ENCODE measurements at places on chromosomes 13 and 19.

DNA sequence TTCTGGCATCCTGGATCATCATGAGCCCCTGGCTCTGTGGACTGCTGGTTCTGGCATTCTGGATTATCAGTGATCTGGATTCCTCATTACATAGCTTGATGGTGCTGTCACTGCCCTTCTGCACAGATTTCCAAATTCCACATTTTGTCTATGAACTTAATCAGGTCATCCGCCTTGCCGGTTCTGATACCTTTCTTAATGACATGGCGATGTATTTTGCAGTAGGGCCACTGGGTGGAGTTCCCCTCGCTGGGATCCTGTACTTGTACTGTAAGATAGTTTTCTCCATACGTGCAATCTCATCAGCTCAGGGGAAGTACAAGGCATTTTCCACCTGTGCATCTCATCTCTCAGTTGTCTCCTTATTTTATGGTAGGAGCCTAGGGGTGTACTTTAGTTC lies 24.4 kb upstream of the OR7C2 start:
- DNase-seq = no peak

- no peak for DNase-seq
Observed at GRCh38 chr13:110578363-110578762, 16.8 kb upstream of the RAB20 start.

GRCh38 chr19:3873151-3873550 lies 4.3 kb upstream of the ZFR2 start:
- peak; percentile 19 for DNase-seq

DNA sequence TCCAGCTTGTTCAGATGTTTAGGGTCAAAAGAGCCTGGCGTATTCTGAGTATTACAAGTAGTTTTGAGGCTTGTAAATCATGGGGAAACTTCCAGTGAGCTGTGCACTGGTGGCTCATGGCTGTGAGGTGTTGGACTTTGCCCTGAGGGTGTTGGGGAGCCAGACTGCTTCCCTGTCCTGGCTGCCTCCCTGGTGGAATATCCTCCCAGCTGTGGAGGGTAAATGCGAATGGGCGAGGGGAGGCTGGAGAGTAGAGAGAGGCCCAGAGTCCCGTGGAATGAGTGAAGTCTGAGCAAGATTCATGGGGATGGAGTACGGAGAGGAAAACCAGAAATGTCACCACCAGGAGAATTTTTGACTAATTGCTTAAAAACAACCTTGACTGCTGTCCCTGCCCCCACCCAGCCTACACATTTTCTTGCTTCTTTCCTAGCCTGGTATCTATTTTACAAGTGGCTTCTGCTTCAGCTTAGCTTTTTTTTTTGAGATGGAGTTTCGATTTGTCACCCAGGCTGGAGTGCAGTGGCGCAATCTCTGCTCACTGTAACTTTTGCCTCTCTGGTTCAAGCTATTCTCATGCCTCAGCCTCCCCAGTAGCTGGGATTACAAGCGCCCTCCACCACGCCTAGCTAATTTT lies 3.7 kb downstream of the SNRPA start:
- DNase-seq = no peak

DNA sequence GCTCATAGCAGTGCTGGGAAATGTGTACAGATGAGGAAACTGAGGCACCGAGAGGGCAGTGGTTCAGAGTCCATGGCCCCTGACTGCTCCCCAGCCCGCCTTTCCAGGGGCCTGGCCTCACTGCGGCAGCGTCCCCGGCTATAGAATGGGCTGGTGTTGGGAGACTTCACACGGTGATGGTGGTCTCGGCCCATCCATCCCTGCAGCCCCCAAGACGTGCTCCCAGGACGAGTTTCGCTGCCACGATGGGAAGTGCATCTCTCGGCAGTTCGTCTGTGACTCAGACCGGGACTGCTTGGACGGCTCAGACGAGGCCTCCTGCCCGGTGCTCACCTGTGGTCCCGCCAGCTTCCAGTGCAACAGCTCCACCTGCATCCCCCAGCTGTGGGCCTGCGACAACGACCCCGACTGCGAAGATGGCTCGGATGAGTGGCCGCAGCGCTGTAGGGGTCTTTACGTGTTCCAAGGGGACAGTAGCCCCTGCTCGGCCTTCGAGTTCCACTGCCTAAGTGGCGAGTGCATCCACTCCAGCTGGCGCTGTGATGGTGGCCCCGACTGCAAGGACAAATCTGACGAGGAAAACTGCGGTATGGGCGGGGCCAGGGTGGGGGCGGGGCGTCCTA lies 15.9 kb downstream of the LDLR start:
- DNase-seq = no peak

GRCh38 chr19:11179716-11180297 lies 17.5 kb downstream of the KANK2 start:
- no peak for DNase-seq

GRCh38 chr19:31264041-31264778 lies 85.0 kb downstream of the TSHZ3 start:
- no peak for DNase-seq

GRCh38 chr13:36059321-36059720 lies 71.9 kb downstream of the DCLK1 start:
- DNase-seq = peak; percentile 32

DNA sequence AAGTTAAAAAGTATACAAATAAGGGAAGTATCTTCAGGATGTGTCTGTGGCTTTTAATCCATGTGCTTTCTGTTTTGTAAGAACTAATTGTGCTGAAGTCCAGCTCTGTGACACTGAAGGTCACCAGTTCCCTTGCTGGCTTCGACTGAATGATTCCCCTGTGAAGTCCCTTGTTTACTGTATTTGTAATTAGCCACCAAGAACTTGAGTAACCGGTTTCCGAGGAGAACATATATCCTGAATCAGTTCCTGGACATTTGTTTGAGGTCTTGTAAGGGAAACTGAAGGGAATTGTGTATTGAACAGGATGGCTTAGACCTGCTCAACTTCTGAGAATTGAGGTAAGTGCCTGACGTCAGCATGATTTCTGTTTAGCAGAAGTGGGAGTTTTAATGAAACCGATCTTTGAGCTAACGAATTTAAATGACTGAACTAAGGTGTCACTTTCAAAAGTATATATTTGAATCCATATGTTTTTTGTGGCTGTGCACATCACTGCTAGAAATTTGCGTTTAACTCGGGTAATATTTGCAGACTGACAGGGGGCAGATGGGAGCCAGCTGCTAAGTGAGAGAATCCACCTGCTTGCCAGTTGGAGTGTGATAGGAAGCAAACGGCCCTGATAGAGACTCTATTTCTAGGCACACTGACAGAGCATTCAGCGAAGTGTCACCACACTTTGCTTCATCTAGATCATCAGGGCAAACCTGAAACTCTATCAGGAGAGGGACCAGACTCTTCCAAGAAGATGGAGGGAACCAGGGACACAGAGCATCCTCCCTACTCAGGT lies 530.0 kb downstream of the RFC3 start:
- DNase-seq = no peak

DNA sequence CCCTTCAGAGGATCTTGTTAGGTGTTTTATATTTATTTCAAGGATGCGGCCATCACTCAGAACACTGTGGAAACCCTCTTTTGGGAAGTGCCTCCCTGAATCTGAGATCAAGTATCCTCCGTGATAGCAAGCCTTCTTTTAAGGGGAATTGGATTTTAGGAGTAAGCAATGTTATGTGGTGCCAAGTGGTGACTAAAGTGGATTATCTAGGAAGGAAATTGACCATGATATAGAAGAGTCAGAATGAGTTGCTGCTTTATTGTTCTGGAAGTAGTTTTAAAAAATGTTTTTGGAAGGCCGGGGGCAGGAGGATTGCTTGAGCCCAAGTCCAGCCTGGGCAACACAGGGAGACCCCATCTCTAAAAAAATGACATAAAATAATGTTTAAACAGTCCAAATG lies 6.7 kb downstream of the ERCC5 start:
- no peak for DNase-seq

DNA sequence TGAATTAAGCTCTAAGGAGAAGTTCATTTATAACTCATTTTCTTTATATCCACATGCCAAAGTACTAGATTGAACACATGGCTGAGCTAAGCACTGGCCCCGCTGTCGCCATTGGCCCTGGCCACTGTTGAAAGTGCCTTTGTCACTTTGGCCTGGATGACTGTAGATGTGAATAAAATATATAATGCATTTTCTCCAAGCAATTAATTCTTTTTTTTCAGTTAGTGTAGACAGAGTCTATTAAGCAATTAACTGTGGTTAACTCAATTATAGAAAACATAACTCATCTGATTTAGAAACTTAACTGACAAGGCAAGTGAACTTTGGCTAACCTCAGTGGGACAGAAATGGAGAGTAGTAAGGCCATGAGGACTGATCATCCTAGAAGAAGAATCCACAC lies 965.6 kb downstream of the EFNB2 start:
- peak; percentile 15 for DNase-seq

- peak; percentile 35 for DNase-seq
Observed at GRCh38 chr13:101144808-101145419, 271.4 kb downstream of the NALCN start.

DNA sequence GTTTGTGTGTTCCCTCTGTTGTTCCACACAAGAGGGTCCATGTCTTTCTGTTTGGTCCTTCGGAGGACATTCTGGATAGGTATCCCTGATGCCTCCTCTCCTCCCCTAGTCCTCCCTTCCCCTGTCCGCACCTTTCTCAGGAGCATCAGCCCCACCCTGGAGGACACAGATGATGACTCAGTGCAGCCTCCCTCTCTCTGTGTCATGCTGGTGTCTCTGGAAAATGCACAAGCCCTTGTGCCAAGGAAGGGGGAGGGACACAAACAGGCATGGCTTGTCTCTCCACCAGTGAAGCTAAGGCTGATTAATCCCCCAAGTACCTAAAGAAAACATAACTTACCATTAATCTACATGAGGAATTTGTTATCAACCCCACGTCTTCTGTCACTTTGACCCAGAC lies 16.2 kb upstream of the TNFRSF19 start:
- DNase-seq = no peak

- DNase-seq = no peak
Observed at GRCh38 chr19:6287269-6287885, 7.6 kb upstream of the MLLT1 start.

DNA sequence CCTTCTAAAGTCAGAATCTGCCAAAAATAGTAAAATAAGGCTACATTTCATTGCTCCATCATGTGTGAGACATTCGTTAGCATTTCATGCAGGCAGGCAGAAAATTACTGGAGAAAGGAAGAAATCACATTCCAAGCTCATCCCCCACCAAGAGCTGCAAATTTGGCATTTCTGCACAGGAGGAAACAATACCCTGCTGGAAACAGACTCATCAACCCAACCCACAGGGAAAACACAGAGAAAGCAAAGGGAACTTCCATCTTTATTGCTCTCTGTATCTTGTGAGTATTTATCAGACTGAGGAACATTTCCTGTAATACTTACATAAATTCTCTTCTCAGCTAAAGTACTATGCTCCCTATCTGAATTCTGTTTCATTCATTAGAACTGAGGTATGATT lies 95.7 kb downstream of the KCTD12 start:
- DNase-seq = no peak

DNA sequence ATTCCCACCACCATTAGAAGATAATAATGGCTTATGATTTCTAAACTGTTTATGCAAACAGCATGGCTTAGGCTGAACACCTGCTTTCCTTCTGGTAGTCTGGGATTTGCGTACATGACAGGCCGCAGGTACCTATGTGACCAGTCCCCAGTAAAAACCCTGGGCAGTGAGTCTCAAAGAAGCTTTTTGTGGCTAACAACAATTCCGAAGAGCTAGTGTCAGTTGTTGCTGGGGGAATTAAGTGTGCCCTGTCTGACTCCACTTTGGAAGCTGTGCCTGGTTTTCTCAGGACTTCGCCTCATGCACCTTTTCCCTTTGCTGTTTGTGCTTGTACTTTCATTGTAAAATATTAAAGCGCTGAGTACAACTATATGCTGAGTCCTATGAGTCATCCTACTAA lies 250.2 kb upstream of the MIR17HG start:
- DNase-seq = no peak

DNA sequence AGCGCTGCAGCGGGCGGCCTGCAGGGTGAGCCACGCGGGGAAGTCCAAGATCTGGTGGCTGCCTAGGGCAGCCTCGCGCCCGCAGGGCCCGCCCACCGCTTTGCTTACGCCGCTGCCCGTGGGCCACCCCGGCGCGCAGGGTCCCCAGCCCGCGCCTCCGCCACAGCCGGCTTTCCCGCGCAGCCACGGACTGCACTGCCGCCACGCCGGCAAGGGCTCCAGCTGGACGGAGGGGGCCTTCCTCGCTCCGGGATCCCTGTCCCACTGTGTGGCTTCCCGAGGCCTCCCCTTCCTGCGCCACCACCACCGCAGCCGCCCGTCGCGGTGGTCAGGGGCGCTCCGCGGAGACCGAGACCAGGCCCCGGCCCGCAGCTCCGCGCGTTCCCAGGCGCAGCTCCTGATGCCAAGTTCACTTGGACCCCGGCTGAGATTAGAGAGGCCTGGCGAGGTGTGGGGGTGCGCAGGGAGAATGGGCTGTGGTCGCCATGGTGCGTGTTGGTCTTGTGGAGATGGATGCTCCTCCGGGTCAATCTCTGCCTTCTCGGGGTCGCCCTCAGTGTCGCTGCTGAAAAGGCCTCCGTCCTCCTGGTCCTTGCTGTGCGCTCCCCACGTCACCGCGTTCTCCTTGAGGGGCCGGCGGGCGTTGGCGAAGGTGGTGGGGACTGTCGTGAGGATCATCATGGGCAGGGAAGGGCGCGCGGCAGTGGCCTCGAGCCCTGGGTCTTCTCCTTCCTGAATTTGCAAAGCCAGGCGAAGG lies 17.9 kb upstream of the RNF17 start:
- DNase-seq = no peak

DNA sequence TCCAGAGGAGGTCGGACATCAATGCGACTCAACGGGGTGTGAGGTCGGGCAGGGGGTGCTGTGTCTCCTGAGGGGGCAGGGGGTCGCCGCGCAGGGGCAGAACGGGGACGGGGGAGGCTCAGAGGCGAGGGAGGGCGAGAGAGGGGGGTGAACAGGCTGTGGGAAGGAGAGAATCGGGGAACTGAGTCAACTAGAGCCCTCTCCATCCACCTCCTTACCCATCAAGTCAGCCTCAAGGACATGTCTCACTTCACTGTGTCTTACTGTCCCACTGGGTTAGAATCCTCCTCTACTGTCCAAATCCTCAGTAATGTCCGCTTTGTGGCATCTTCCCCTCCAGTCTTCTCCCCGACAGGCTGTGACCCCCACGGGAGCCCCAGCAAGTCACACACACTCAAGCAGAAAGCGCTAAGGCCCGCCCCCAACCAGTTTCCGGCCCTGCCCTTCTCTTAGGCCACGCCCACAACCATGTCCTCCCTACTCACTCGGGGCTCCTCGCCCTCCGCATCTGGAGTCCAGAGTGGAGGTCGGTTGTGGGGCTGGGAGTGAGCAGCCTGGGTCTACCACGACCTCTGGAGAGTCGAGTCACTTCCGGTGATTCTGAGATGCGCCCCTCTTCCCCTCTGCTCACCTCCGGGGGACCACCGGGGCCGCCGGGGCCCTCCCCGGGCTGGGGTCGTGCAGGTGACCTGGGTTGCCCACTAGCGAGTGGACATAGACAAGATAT lies 9.3 kb downstream of the PLEKHA4 start:
- DNase-seq = no peak

DNA sequence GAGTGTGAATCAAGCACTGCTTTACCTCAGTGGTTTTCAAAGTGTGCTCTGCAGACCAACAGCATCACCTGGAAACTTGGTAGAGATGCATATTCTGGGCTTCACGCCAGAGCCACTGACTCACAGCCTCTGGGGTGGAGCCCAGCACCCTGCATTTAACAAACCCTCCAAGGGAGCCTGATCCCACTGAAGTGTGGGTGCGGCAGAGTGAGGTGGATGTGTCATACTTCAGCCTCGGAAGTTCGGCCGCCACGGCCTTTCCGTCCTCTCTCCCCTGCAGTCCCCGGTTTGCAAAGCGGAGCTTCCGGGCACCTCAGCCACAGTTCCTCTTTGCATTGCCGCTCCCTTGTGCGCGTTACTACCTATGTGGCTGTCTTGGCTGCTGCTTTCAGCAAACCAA lies 33.3 kb upstream of the MICU2 start:
- peak; percentile 87 for DNase-seq

All from NCI-H1105 treated with DMSO at 0.1 percent for 48 hours (cell line).